Hypothalamus (tissue), 51 donors: ENCODE measurements at places on chromosomes 2 and 18.

GRCh38 chr2:53460347-53460746, 307.3 kb upstream of the CHAC2 start:
- no peak for DNase-seq

DNA sequence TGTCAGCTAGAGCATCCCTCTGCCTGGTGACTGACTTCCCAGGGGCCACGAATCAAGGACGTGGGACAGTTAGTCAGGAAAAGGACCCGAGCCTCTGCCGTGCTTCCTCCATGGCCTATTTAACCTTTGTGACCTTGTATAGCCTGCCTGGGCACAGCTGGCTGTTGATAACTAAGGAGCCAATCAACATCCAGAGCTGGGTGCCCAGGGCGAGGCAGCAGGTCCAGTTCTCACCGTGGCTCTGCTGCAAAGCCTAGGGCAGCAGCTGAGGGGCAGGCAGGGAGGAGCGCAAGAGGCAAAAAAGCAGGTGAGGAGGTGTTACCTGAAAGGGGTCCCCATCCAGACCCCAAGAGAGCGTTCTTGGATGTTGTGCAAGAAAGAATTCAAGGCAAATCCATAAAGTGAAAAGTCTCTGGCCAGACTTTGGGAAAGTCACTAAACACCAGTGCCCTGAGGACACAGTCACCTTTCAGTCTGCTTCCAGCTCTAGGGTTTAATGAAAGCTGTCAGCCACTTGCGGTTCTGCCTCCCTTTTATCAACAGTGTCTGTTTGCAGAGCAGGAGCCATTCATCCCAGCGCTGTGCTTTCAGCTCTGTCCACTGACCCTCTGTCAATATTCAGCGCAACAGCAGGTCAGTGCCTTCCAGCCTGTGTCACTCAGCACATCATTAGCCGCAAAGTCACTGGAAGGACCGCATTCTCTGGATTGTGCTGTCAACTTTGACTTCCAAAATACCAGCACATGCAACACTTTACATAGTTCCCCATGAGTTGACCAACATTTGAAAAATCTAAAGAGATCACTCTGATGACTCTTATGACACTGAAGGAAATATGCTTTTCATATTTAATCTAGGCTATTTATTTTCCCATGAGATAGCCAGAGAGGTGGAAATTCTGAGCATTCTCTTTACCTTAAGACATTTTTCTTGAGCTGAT, 38.6 kb upstream of the ASAP2 start:
- no peak for DNase-seq

- no peak for DNase-seq
Measured at GRCh38 chr2:19038071-19039015, 320.1 kb downstream of the OSR1 start.

- no peak for DNase-seq
Measured at GRCh38 chr2:8586457-8587051, 95.3 kb upstream of the ID2 start.

GRCh38 chr2:172449911-172450550, 22.6 kb downstream of the ITGA6 start:
- DNase-seq = no peak

DNA sequence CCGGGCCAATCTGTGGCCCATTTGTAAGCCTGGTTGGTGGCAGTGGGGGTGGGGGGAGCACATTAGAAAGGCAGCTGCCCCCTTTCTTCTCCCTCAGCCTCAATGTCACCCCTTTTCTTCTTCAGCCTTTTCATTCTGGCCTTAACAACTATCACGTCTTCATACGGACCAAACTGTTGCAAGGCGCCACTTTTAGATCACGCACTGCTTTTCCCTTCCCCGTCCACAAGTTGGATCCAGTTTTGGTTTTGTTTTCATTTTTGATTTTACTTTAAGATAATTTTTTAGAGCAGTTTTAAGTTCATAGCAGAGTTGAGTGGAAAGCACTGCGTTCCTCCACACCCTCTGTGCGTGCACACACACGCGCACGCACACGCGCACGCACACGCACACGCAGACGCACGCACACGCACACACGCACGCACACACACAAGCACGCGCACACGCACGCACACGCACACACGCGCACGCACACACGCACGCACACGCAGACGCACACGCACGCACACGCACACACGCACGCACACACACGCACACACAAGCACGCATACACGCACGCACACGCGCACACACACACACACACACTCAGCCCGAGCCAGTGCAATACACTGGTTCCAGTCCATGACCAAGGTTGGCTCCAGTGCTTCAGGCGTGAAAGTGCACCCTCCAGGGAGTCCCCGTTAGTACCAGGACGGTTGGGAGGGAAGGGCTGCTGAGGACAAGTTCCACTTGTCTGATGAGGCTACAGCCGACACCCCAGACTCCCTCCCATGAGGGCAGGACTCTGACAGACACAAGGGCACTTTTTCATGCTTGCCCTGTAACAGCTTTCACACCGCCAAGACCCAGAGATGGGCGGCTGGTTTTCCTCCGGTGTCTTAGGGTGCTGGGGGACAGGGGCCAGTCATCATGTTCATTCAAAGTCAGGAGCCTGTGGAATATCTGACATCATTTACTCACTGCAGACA, 22.4 kb downstream of the FBLN7 start:
- DNase-seq = no peak

DNA sequence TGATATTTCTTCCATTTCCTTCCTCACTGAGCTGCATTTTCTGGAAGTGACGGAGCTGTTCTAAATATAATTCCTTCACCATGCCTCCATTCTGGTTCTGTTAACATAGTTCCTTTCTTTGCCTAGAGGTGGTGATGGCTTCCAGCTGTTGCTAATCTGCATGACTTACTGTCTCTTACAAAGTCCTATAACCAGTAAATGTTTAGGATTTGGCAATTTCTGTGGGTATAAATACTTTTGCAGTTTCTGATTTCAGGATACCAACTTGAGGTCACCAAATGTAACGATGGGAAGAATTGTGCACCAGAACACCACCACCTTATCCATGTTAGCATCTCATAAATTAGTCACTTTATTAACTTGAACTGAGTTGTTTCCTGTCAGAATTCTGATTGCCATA, 101.7 kb upstream of the FN1 start:
- no peak for DNase-seq

- no peak for DNase-seq
Measured at GRCh38 chr2:9168821-9169221, 37.8 kb upstream of the ASAP2 start.
